Naive B cell (primary cell): ENCODE measurements at places on chromosomes 2 and 18. TPM values are rescaled to one million over a fixed set of nuclear protein-coding genes. Genes with fewer than 3 reads are reported as not detected.
A peak's percentile ranks its signal among the peaks of the same experiment; 100 is the strongest.

ADCY3 gene
- polyA plus RNA-seq = 19.4 TPM

SPATA3 gene
- polyA plus RNA-seq = not detected

HOXD13 gene
- not detected for polyA plus RNA-seq

SCYGR4 gene
- polyA plus RNA-seq = not detected

TMEM214 gene
- polyA plus RNA-seq = 25.1 TPM

D2HGDH gene
- polyA plus RNA-seq = 1.1 TPM

DSC1 gene
- polyA plus RNA-seq = not detected

CCNYL1 gene
- polyA plus RNA-seq = 2.6 TPM

ALKAL2 gene
- not detected for polyA plus RNA-seq

CASP10 gene
- 8.0 TPM for polyA plus RNA-seq

GRCh38 chr2:190653931-190654330, 5.0 kb downstream of the NAB1 start:
- DNase-seq = no peak

DNA sequence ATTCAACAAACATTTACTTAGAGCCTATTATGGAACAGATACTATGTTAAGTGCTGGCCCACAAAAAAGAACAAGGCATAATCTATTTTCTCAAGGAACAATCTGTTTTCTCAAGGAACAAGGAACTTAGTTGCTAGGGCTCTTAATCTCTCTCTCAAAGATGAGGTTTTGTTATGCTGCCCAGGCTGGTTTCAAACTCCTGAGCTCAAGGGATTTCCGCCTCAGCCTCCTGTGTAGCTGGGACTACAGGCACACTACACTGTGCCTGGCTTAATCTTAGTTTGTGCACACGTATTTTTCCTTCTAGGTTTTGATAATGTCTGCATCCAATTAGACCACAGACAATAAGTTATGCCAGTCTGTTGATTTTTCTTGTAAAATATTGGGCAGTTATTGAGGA, 89.5 kb downstream of the PTH2R start:
- DNase-seq = no peak

DNA sequence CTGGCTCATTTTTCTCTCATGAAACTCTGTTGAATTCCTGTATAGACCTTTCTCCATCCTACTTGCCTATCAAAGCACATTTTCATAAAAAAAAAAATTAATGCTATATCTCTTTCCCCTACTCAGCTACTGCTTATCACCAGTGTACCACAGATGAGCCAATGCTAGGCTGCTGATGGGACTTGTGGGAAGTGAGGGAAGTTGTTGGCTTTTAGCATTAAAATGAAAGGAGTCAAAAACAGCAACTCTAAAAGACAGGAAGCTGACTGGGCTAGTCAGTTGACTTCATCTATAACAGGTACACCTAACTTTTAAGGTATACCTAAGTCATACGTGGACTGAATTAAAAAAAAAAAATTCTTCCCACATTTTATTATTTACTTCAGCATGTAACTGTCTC, 102.1 kb downstream of the FAM117B start:
- DNase-seq = no peak

DNA sequence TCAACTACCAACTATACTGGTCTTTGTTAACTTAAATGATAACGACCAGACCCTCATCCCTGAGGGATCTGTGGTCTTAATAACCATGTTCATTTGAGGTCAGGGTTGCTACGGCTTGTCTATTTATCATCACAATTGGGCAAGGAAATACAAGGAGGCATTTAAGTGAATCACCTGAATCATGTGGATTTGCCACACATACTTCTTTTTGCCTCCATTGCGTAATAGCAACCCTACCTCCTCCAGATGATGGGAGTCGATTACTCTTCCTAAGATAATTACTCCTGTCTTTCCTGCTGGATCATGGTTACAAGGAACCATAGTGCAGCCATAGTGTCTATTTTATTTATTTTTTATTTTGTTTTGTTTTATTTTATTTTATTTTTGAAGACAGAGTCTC, 42.2 kb downstream of the TAF4B start:
- DNase-seq = no peak

GRCh38 chr2:18841248-18842150, 252.1 kb upstream of the NT5C1B start:
- no peak for DNase-seq

DNA sequence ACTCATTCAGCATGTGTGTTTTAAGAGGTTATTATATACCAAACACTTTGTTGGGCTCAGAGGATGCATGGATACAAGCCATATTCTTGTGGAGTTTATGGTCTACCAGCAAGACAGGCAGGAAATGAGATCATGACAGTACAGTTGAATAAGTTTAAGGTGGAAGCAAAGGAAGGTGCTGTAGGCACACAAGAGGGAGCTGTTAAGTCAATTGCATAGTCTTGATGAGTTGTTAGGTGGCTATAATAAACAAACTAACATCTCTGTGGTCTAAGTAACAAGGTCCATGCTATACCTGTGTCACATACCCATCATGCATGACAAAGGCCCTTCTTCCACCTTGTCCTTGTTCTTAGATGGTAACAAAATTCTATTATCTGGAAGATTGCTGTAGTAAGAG, 538.3 kb downstream of the CNTNAP5 start:
- DNase-seq = no peak

DNA sequence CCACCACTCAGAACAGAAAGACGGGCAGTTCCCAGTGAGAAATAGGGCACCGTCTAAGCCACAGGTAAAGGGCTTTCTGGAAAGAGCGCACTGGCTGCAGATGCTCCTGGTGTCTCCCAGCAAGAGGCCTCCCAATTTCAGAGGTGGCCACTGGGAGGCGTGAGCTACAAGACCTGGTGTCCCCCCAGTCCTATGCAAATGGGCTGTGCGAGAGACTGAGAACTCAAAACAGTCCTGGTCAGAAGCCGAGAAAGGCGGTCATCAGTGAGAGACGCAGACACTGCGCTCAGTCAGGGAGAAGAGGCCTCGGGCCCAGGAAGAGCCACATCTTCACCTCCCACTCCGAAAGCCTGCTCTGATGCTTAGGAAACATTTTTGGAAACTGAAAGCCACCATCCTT, 179.5 kb downstream of the EIPR1 start:
- no peak for DNase-seq

- no peak for DNase-seq
Measured at GRCh38 chr2:228374741-228375140, 193.3 kb upstream of the SPHKAP start.

- no peak for DNase-seq
Measured at GRCh38 chr2:176004934-176005333, 2.9 kb upstream of the LNPK start.

- DNase-seq = peak; percentile 72
Measured at GRCh38 chr2:98455494-98455976, 10.9 kb downstream of the INPP4A start.

GRCh38 chr18:67199993-67200617, 316.4 kb downstream of the DSEL start:
- peak; percentile 12 for DNase-seq

- no peak for DNase-seq
Measured at GRCh38 chr18:12958478-12958877, 10.7 kb downstream of the SEH1L start.

- no peak for DNase-seq
Measured at GRCh38 chr2:25738383-25739343, 65.3 kb upstream of the DTNB start.

GRCh38 chr18:67132919-67133318, 383.6 kb downstream of the DSEL start:
- no peak for DNase-seq

GRCh38 chr2:3453190-3453999, 65.9 kb downstream of the ADI1 start:
- DNase-seq = no peak

DNA sequence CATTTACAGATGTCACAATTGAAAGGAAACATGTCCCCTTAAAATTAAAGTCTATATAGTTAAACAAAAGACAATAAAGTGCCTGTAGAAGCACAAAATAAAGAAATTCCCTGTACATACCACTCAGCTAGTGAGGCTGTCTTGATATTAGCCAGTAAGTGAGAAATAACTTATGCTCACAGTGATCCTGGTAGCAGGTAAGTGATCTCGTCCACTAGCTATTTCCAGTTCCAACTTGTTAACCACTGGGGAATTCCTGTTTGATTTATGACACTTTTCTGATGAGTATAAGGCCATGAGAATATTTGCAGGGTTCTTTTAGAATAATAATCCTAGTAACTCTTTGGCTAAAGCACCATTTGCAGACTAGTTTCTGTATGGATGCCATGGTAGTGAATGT, 127.9 kb upstream of the PGAP1 start:
- no peak for DNase-seq

GRCh38 chr2:75432761-75433361, 127.9 kb downstream of the EVA1A start:
- DNase-seq = no peak

GRCh38 chr2:203804764-203805485, 62.6 kb upstream of the CTLA4 start:
- DNase-seq = no peak

DNA sequence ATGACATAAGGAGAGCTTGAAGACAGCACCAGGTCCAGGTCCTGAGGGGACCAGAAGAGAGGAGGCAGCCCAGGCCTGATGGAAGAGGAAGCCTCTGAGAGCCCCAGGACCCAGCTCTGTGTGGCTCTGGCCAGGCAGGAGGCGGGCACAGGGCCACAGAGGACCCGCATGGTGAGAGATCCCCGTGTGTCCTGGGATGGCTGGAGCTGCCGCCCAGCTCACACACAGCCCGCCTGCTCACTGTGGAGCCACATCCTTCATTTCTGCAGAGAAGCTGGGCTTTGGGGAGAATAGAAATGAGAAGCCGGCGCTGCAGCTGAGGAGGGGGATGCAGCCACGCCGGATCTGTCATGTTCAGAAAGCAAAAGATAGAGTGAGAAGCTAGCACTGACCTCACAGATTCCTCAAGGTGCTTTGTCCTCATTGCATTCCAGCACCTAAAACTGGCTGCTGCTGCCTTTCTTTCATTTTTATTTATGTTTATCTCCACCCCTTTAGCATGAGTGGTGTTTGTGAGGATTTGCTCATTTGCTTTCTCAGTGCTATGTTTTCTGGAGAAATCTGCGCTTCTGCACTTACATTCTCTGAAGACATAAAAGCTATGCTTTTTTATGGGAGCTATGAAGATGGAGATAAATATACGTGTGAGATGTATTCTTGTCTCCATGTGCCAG, 307.6 kb upstream of the MYT1L start:
- DNase-seq = no peak

- DNase-seq = no peak
Measured at GRCh38 chr2:136051001-136051724, 65.7 kb upstream of the DARS1 start.

GRCh38 chr2:227351639-227352038, 26.6 kb downstream of the MFF start:
- DNase-seq = no peak

DNA sequence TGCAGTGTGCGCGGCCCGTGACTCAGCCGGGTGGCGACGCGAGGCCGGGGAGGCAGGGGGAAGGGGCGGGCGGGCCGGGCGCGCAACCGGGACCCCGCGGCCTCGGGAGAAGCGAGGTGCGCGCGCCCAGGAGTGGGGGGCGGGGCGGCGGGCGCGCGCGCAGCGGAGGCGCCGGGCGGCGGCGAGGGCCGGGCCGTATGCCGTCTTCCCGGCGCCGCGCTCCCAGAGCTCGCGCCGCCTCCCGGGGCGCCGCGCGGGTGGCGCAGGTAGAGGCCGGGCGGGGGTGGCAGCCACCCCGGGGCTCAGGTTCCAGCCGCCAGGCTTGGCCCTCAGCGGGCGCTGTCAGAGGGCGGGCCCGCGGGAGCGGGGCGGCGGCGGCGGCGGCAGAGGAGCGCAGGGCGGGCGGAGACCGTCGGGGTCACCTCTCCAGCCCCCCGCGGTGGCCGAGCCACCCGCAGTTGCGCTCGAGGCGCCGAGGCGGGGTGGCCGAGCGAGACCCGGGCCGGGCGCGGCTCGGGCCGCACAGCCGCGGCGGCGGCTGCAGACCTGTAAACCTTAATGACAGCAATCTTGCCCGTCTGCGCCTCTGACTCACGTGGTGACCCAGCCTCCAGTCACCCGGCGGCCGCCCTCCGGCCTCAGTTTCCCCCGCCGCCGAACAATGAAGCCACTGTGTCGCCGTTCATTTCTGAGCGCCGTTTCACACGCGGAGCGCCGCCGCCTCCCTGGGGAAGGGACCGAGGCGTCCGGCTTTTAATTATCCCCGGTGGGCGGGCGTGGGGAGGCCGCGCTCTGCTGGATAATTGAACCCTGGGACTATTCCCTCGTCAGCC, 25.3 kb upstream of the SMAD7 start:
- DNase-seq = peak; percentile 31

DNA sequence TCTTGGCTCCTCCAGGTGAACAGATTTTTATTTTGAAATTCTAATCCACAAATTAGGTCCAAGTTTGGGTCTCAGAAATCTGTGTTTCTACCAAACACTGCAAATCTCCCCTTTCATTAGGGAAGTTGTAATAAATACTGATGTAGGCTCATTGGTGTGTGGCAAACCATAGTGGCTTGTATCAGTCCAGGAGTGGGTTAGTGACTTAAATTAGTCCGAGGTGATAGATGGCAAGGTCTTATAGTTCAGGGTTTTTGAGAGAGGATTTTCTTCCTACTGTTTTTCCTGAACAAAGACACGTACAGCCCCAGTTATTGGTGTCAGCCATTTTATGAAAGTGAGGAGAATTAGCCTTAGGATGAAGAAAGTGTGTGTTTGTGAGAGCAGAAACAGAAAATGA, 74.6 kb downstream of the RPRM start:
- DNase-seq = no peak

GRCh38 chr2:69131983-69132675, 119.2 kb downstream of the ANTXR1 start:
- no peak for DNase-seq

DNA sequence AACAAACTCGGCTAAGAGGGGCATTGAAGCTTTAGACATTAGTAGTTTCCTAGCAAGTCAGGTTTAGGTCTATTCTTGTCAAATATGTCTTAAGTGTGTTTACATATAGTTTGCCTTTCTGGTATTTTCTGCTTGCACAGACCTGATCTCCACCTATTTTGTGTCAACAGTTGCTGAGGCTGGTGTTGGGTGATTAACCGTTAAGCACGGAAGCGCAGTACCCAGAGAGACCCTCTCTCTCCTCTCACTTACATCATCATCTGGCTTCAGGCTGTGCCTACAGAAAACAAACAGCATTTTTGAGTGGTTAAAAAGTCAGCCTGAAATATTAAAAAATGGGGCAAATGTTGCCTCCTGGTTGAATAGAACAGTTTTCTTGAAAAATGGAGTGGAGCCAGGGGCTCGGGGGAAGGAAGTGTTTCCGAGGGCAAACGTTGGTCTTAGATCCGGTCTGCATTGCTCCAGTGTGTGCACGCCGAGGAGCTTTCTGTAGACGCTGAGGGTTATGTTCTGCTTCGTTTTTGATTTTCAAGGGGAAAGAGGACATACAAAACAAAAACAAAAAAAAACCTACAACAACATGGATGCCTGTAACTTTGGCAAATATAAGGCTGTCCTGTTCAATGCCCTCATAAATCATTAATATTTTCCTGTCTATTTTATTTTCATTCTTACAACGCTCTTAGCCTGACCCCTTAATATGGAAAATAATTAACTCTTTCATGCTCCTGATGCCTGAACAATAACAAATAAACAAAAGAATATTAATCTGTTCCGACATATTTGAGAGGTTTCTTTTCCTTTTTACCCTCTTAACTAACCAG, 120.8 kb downstream of the MEIS1 start:
- no peak for DNase-seq
